ENCODE measurements at places on chromosomes 1 and 21. TPM values are rescaled to one million over a fixed set of nuclear protein-coding genes. Genes with fewer than 3 reads are reported as not detected.

The FAM43B gene
- 4.3 TPM for total RNA-seq

The ZNF683 gene
- total RNA-seq, result not detected

The DTL gene
- total RNA-seq, result 20.0 TPM

The TGFB2 gene
- 11.2 TPM for total RNA-seq

The CCDC28B gene
- 1.5 TPM for total RNA-seq

The ASCL5 gene
- 0.11 TPM for total RNA-seq

The OR2AK2 gene
- total RNA-seq, result not detected

The NUDT4B gene
- 0.58 TPM for total RNA-seq

The NBPF11 gene
- 4.4 TPM for total RNA-seq

The CACNA1S gene
- not detected for total RNA-seq

The TRABD2B gene
- total RNA-seq, result 4.7 TPM

The CD1B gene
- not detected for total RNA-seq

The BATF3 gene
- 24.8 TPM for total RNA-seq

The CFHR5 gene
- not detected for total RNA-seq

The CRYAA gene
- total RNA-seq, result 0.18 TPM

The PEX19 gene
- 23.4 TPM for total RNA-seq

The CCT3 gene
- 383 TPM for total RNA-seq

The RSPH1 gene
- total RNA-seq, result 0.55 TPM

The AIRE gene
- total RNA-seq, result not detected

The PTGFR gene
- total RNA-seq, result not detected

The ANKRD65 gene
- 0.05 TPM for total RNA-seq

The TNFRSF14 gene
- total RNA-seq, result 0.11 TPM

The AADACL4 gene
- not detected for total RNA-seq

The S100A8 gene
- total RNA-seq, result not detected

The ZRANB2 gene
- total RNA-seq, result 25.3 TPM

The PRMT6 gene
- total RNA-seq, result not detected

The DYNLT5 gene
- total RNA-seq, result not detected

The ATP8B2 gene
- 24.1 TPM for total RNA-seq

The CGN gene
- 2.5 TPM for total RNA-seq

The MPZ gene
- 0.26 TPM for total RNA-seq

The RNU5D-1 gene
- total RNA-seq, result not detected

The HCRTR1 gene
- not detected for total RNA-seq

The CRYBG2 gene
- total RNA-seq, result 1.3 TPM

The LRRC71 gene
- 0.08 TPM for total RNA-seq

The RNASEL gene
- total RNA-seq, result 1.5 TPM

The MNDA gene
- total RNA-seq, result not detected

Measured in A549 treated with dexamethasone at 1 μM for 4 hours (cell line).